ENCODE measurements at places on chromosomes 4 and X. TPM values are rescaled to one million over a fixed set of nuclear protein-coding genes. Genes with fewer than 3 reads are reported as not detected.

DNA sequence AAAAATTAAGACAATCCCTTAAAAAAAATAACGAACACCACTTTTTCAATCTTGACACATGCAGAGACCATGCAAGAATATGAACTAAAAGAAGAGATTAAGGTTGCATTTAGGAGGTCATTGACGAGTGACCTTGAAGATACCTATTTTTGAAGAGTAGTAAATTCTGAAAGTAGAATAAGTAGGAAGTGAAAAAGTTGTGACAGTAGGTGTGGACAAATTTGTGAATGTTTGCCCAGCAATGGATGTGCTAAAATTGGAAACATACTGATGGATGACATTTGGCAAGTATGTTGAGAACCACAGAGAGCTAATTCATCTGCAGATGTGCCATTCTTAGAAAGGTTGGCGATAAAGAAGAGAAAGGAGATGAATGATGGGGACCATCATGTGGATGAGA lies 213.7 kb upstream of the VCX3A start:
- DNase-seq: no peak
- no peak overlapping the region for H3K4me3 ChIP-seq
- no peaks in the 10 kb centered on the region for H3K36me3 ChIP-seq
- no peak overlapping the region for H3K27ac ChIP-seq
- H3K27me3 ChIP-seq: no peaks in the 10 kb centered on the region

GRCh38 chrX:24208496-24209240 lies 59.1 kb downstream of the ZFX start:
- H3K4me3 ChIP-seq: no peak overlapping the region
- H3K27ac ChIP-seq: no peak overlapping the region
- no peaks in the 10 kb centered on the region for H3K36me3 ChIP-seq
- H3K27me3 ChIP-seq: no peaks in the 10 kb centered on the region
- no peaks in the 10 kb centered on the region for H3K4me1 ChIP-seq
- DNase-seq: no peak

DNA sequence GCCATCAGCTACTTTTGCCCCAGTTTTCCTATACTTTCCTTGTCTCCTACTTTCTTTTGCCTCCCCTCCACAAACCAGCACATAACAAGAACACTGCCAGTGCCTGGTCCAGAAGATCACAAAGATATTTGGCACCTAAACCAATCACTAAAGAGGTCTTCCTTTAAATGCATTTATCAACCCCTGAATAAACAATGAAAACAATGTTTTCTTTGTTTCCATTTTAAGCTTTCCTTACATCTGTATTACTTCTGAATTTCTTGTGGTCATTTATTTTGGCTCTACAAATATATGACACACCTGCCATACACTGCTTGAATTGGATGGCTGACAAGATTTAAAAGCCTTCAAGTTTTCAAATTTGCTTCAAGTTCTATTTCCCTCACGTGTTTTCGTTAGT lies 43.9 kb downstream of the MBNL3 start:
- no peaks in the 10 kb centered on the region for H3K27me3 ChIP-seq
- H3K27ac ChIP-seq: no peak overlapping the region
- no peak for DNase-seq
- no peak overlapping the region for H3K4me3 ChIP-seq
- H3K4me1 ChIP-seq: no peaks in the 10 kb centered on the region

ATOH1 gene
- 0.83 TPM for total RNA-seq

PLAC1 gene
- total RNA-seq: 1.4 TPM

Measured in sigmoid colon (tissue), 7 donors.